ENCODE measurements at places on chromosomes 7 and 10. TPM values are rescaled to one million over a fixed set of nuclear protein-coding genes. Genes with fewer than 3 reads are reported as not detected.
A peak's percentile ranks its signal among the peaks of the same experiment; 100 is the strongest.

Gene ZNF365
- total RNA-seq, result not detected

DNA sequence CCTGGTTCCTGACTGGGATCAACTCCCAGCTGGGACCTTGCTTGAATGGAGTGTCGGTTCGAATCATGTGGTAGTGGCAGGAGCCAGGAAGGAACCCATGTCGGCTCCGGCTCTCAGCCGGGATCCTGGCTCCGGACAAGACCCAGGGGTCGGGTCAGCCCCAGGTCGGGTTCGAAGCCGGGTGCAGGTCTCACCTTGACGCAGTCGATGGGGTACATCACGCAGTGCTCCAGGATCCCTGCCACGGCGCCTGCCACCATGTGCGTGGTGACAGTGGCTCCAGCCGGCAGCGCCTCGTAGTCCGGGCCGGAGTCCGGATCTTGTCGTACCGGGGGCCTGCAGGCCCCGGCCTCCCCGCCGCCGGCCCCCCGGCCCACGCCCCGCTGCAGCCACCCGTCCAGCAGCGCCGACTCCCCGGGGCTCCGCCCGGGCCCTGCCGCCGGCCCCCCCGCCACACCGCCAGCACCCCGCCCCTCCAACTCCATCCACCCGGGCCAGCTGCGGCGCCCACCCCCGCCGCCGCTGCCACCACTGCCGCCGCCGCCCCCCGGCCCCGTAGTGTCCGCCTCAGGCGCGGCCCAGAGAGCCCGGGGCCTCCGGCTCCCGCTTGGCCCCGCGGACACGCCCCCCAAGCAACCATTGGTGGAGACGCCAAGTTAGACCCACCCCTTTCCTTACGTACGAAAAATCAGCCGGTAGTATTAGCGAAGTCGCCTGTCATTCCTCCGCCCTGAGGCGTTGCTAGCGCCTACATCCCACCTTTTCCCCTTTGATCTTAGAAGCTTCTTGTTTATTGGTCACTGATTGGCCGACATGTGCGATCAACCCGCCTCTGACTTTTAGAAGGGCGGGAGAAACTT lies at the start of gene SLC25A28:
TSS of gene SLC25A28 (minus strand) at position 589 of the 860 bp plus-strand sequence. CDS start at position 485, 104 bp downstream.
- peak; percentile 98 for DNase-seq

Gene CYP3A7
- 1.7 TPM for total RNA-seq

GRCh38 chr10:35612385-35613106 lies 7.4 kb downstream of the GJD4 start:
- no peak for DNase-seq

GRCh38 chr10:23614483-23614882 lies 175.6 kb downstream of the OTUD1 start:
- DNase-seq, result no peak

DNA sequence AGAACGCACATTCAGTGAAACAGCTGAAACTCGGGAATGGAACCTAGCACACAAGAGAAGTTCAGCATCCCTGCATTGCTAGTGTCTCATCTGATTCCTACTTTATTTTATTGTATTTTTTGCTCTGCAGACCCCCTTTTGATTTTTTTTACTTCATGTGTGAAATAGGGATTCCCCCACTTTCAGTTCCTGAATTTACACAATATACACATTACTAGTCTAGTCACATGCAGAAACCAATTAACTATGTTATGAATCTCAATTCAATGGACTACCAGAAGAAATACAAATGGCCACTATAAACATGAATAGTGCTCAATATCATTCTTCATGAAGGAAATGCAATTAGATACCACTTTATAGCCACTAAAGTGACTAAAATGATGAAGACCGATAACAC lies 386.1 kb upstream of the COBL start:
- no peak for DNase-seq

Gene PIP4K2A
- 4.6 TPM for total RNA-seq

Gene VWA2
- 0.20 TPM for total RNA-seq

Gene GPR141
- not detected for total RNA-seq

Gene PPP1R9A
- 38.2 TPM for total RNA-seq

Gene PNLIPRP1
- total RNA-seq, result not detected

Gene INTS1
- 81.0 TPM for total RNA-seq

GRCh38 chr7:47653550-47654411 lies 71.9 kb upstream of the TNS3 start:
- DNase-seq, result no peak

DNA sequence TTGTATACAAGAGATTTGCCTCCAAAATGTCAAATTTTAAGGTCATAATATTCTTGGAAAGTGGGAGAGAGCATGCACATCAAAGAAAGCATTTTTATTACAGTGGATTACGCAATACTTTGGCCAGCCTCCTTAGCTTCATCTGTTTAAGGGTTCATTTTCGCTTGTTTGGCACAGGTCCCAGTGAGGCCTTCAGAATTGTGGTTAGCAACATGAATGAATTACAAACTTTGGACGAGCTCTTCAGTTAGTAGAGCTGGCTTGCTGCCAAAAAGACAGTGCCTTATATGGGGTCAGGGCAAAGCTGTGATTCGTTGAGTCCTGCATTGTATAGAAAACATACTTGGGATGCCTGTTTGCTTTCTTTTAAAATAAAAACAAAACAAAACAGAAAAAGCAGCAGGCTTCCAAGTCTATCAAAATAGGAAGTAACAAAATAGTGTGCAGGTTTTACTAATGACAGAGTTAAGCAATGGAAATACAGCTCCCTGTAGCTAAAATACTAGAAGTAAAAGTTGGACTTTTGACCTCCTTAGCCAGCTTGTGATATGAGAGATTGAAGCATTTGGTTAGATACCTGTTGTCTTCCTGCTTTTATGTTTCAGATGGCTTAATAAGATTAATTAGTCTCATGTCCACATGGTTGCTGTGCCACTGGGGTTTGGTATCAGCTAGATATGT lies 190.8 kb downstream of the MLLT10 start:
- peak; percentile 80 for DNase-seq

DNA sequence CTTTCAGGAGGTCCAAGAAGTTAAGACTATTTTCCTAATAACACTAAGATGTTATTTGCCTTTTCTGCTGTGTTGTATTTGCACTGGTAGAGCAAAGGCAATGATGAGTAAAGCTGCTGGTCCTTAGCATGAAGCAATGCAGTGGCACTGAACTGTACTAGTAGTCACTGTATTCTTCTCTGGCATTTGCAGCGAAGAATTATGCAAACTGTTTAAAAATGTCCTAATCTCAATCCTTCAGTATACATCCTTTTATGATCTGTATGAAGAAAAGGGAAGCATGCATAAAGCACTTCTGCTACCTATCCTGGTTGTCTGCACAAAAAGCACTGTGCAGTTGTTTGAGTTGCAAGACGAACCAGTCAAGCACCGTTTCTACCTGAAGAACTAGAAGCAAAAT lies 20.4 kb downstream of the IGF2BP3 start:
- no peak for DNase-seq

Gene ASZ1
- not detected for total RNA-seq

Gene GET4
- 30.3 TPM for total RNA-seq

GRCh38 chr10:6987536-6987945 lies 407.5 kb upstream of the PRKCQ start:
- no peak for DNase-seq
